Left renal pelvis (tissue), 4 donors: ENCODE measurements at places on chromosomes 11 and 22. TPM values are rescaled to one million over a fixed set of nuclear protein-coding genes. Genes with fewer than 3 reads are reported as not detected.
A peak's percentile ranks its signal among the peaks of the same experiment; 100 is the strongest.

The OR10AG1 gene
- not detected for polyA plus RNA-seq

- DNase-seq, result no peak
These were observed 82.3 kb downstream of the YAP1 start for GRCh38 chr11:102192349-102193066.

The KCNE3 gene
- polyA plus RNA-seq, result 27.5 TPM

GRCh38 chr11:33716243-33716642 is 15.6 kb upstream of the C11orf91 start:
- DNase-seq, result no peak

GRCh38 chr11:71086687-71087258 is 165.6 kb downstream of the SHANK2 start:
- DNase-seq, result peak; percentile 18

GRCh38 chr11:10674440-10674855 is 19.1 kb downstream of the IRAG1 start:
- DNase-seq, result no peak

- DNase-seq, result no peak
These were observed 44.4 kb downstream of the CNTN5 start for GRCh38 chr11:99065121-99065520.

The KCNQ1OT1 gene
- polyA plus RNA-seq, result 0.73 TPM

The THRSP gene
- polyA plus RNA-seq, result 0.26 TPM

DNA sequence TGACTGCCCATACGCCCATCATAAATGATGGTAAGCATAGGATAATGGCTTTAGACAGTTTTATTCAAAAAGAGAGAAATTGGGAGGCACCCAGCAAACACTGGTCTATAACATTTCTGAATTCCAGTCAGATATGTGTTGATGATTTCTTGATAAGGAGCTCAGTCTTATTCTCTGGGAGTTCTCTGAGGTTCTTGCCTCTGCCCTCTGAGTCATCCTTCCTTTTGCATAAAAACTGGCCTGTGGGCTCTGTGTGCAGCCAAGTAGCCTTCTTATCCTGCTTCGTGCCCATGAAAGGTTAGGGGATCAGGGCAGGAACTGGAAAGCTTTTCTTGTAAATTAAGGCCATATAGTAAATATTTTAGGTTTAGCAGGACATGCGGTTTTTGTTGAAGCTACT is 48.9 kb downstream of the FAR1 start:
- DNase-seq, result no peak

DNA sequence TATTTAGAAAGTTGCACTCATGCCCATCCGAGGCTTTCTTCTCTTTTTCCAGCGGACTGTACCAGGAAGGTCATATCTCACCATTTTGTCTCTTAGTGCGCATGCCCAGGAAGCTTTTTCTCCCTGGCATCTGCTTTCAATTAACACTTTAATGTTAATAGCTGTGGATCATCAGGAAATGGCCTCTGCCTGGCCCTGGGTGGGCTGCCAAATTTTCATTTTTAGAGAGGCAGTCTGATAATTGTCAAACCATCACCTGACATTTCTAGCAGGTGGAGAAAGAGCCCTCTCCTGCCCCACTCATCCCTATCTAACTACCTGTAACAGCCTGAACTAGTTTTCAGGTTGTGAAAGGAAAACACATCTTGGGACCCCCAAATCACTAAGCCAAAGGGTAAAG is 257.4 kb upstream of the LRRC4C start:
- DNase-seq, result no peak

DNA sequence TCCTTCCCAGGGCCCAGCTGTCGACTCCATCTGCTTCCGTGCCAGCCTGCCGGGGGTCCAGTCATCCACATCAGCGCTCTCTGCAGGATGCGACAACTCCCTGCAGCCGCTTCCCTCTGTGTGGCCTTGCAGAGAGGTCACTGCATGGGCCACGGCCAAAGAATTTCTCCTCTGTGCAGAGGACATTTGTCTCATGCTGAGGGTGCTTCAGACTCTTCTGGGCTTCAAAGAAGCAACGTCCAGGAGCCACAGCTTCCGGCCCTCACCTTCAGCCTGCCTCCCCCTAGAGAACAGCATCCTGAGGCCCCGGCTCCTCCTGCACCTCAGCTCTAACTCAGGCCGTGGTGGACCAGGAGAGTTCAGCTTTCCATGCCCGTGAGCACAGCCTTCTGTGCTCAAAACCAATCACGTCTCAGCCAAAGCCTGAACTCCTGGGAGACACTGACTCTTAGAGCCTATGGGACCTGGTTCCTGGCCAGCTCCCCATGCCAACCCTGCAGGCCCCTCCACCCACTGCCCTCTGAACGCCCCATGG is 258.9 kb downstream of the BRD1 start:
- no peak for DNase-seq

The PRR33 gene
- polyA plus RNA-seq, result 0.04 TPM
